NCI-H1694 (cell line): ENCODE measurements at places on chromosomes 5 and 9.

- DNase-seq = no peak
Observed at GRCh38 chr5:1247811-1248210, 22.6 kb downstream of the SLC6A18 start.

GRCh38 chr9:129813661-129814060 lies 10.3 kb downstream of the TOR1A start:
- DNase-seq = no peak

DNA sequence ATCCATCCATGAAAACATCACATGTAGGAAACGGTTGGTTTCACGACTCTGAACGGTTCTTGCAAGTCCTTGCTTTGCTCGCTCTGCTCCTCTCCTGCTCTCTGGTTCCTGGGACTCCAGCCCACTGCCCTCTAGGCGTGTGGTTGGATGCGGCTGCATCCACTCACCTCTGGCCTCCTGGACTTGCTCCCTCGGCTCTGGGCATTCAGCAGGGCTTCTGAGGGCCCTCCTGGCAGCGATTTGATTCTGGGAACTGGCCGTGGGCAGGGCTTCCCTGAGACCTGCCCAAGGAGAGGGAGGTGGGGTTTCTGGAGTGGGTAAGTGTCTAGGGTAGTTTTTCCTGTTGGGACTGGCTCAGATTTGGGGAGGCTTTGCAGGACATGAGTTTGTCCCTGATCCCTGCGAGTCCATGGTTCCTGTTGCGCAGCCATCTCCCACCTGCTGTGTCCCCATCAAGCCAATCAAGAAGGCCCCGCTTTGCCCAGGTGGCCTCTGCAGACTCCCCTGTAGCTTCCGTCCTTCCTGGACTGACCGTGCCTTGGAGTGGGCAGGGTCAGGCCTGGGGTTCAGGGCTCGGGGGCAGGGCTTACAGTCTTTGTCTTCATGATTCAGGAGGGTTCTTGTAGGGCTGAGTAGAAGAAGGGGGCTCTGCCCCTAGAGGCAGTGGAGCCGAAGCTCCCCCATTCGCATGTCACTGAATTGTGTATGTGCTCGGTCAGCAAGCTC lies 192.3 kb downstream of the CACNA1B start:
- DNase-seq = no peak

DNA sequence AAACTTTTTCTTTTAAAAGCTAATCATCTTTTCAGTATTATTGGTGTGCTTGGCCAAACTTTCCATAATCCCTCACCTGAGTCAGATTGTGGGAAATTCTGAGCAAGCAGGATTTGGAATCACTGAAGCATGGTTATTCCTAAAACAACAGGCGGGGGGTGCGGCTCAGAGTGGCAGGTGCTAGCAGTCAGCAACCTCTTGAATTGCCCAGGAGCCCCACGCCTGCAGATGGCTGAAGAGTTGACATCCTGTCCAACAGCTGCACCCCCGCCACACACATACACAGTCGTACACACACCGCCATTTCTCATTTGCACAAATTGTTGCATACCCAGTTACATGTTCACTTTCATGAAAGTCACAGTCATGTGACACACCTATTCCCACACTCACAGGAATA lies 96.6 kb downstream of the LHX2 start:
- DNase-seq = no peak

DNA sequence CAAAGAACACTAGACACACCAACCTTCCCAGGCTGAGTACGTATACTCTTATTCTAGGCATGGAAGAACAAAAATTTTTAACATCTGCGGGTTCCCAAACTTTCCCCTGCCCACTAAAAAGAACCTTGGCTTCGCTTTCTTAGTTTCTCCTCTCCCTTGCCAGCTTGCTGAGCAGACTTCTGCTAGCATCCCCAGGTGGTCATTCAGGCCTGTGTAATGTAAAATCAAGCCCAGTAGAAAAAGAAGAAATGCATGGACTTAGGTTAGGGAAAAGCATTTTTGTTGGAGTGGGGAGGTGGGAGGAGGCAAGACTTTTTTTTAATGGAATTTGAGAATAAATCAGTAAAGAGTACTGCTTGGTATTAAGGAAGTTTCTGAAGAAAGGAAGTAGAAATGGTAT lies 331.0 kb upstream of the TLE4 start:
- DNase-seq = no peak

GRCh38 chr5:139645430-139645871 lies 2.7 kb upstream of the CXXC5 start:
- no peak for DNase-seq

DNA sequence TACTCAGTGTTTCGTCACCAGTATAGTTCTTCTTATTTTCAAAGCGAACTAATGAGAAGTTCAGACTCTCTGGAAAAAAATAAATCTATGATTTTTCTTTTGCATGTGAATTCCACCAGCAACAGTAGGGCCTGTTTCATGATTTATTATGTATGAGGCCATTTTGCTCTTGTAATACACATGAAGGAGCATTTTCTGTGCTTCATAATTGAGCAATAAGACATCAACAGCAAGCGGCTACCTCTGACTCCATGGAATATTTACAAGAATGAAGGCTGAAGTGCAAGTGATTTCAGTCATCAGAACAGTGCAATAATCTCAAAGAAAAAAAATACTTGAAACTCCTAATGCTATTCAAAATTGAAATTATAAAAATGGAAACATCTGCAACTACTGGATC lies 282.9 kb upstream of the EDIL3 start:
- DNase-seq = no peak

DNA sequence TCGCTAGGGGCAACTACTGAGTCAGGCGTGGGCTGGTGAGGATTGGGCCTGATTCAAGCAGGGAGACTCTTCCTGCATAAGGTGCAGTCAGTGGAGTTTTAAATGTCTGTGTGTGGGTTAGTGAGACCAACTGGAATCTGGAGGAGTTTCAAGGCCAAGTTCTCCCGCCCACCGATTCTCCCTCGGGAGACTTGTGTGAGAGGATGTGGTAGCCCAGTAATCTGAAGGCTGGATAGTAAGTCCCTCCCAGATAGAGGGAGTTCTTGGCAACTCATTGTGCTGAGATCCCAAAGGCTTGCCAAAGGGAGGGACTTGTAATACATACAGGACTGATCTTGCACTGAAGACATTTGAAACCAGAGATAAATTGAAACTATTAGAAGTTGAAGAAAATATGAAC lies 51.8 kb downstream of the WDR36 start:
- no peak for DNase-seq

GRCh38 chr9:134007150-134007549 lies 15.0 kb upstream of the VAV2 start:
- no peak for DNase-seq

DNA sequence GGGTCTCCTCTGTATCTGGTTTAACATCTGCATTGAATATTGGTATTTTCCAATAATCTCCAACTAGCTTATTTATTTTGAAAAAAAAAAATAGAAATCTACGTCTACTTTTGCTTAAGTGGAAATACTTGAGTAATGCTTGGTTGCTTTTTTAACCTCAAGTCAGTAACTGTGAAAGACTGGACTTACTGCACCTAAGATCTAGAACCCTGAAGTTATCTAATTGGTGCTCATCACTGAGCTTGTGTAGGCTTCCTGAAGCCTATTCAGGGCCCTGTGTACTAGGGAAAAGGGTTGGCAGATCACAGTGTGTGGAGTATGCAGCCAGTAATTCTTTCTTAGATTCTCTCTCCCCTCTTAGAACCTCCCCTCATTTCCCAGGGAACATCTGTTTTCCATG lies 16.2 kb downstream of the SLC1A1 start:
- no peak for DNase-seq
